Left lobe of liver (tissue), 2 donors: ENCODE measurements at places on chromosomes 6 and 20. TPM values are rescaled to one million over a fixed set of nuclear protein-coding genes. Genes with fewer than 3 reads are reported as not detected.

DNA sequence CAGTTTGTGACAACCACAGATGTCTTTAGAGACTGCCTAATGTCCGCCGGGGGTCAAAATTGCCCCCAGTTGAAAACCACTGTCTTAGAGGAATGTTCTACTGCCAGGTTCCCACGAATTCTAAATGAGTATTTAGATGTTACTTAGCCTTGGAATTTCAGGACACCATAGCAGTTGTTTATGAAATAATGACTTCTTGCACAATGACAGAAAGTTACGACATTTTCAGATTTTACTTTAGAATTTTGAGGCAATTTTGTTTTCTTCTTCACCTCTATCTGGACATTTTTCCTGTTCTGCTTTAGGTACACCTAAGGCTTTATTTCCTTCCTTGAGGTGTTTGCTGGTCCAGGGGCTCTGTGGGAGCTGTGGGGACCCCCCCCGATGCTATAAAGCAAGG is 83.4 kb downstream of the CCDC170 start:
- no peak for DNase-seq

DNA sequence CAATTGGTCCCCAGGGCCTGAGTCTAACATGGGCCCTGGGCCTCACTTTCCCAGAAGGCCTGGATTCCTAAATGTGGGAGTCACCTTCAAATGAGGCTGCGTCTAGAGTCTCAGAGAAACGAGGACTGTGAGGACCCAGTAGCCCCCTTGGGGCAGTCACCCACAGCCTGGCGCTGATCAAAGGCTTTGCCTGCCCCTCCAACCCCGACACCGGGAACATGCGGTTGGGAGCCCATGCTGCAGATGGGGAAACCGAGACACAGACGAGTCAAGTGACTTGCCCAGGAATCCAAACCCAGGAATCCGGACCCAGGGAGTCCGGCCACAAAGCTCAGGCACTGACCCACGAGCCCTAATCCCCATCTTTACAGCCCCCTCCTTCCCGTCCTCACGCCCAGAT is 209.7 kb downstream of the PREX1 start:
- no peak for DNase-seq

DNA sequence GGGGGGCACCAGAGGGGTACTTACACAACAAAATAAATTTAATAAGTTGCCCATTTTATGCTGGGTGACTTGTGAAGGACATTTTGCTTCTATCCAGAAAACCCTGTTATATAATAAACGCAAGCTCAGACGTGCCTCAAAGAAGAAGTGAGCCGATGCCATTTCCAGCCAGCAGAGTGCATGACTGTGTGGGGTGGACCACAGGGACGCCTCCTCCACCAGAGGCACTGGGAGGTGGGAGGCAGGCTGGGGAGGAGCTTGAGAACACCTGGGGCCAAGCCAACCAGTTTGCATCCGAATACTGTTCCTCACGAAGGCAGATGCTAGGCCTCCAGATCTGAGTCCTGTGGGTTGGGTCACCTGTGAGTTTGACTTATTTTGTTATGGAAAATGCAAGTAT is 363.8 kb downstream of the RNGTT start:
- no peak for DNase-seq

GRCh38 chr6:160742090-160742489 is 40.0 kb downstream of the PLG start:
- no peak for DNase-seq

- no peak for DNase-seq
Measured at GRCh38 chr6:136161950-136162349, 88.2 kb downstream of the MTFR2 start.

- no peak for DNase-seq
Measured at GRCh38 chr20:56361900-56362299, 3.1 kb downstream of the FAM210B start.

ARFGEF3 gene
- total RNA-seq, result 0.18 TPM

SALL4 gene
- total RNA-seq, result 1.3 TPM

TP53TG5 gene
- total RNA-seq, result not detected
